Fibroblast of skin of right quadriceps (primary cell): ENCODE measurements at places on chromosomes 3 and 15.

GRCh38 chr3:157500232-157500631 lies 3.0 kb downstream of the VEPH1 start:
- no peak for DNase-seq

GRCh38 chr3:197961582-197961945 lies 1.5 kb downstream of the LMLN start:
- DNase-seq, result no peak

DNA sequence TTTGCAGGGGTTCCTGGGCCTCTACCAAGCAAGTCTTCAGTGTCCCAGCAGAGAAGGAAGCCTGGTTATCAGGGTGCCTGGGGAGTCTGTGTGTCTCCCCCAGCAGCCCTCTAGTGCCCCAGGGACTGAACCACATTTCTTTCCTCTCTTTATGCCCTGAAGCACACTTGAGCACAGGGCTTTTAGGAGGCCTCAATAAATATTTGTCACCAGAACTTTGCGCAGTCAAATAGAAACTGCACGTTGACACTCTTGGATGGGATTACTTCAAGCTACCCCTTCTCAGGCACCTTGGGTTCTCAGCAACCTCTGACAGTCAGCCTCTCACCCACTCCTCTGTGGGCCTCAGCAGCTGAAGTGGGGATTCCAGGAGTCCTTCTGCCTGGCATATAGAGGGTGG lies 226.6 kb upstream of the HES1 start:
- DNase-seq, result no peak

- DNase-seq, result no peak
Measured at GRCh38 chr3:102533784-102534183, 99.0 kb downstream of the ZPLD1 start.

- peak; percentile 53 for DNase-seq
Measured at GRCh38 chr15:38085931-38086568, 151.6 kb downstream of the TMCO5A start.
